Fibroblast of pulmonary artery (primary cell): ENCODE measurements at places on chromosomes 6 and 20.

GRCh38 chr6:43997345-43997677 lies 129.9 kb downstream of the MRPL14 start:
- no peak for DNase-seq

DNA sequence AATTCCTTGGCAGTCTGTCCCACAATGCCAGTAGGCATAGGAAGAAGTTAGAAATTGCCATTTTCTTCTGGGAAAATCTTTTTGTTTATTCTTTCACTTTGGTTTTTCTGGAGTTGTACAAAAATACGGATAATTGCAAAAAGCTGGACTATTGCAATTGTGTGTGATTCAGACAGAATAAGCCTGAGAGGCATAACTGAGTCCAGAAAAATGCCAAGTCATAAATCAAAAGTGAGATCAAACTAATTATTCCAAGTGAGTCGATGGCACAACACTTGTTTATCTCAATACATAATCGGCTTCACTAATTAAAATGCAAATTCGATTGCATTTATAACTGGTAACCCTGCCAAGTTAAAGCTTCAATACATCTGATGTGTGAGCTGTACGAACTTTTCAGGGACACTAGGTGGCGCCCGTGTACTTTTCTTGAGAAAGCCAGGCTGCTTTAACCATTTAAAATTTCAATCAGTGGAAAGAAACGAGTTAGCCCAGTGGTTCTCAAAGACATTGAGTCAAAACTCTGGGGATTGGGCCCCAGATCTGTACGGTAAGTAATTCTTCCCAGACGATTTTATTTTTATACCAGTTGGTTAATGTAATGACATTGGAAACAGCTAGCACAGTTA lies 102.6 kb downstream of the LAMP5 start:
- DNase-seq, result peak; percentile 75

- DNase-seq, result no peak
These were observed 206.9 kb upstream of the MAP3K7 start for GRCh38 chr6:90793771-90794170.

- DNase-seq, result no peak
These were observed 271.5 kb upstream of the KCNQ5 start for GRCh38 chr6:72350296-72350881.

DNA sequence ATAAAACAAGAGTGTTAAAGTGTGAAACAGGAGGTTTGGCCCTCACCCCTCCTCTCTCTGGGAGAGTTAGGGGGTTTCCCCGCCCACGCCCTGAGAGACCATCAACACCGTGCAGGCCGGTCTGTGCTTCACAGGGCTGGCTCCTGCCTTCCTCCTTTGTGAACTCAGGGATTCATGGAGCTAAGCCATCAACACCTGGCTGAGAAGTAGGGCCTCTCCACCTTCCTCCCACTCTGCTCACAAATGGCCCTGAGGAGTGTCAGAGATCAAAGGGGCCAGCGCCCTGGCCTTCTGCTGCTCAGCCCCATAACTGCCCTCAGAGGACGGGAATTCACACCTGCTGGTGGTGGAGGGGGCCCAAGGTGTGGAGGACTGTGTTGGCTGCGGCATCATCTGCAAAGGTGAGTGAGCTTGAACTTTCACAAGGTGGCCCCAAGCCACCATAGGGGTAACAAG lies 88.6 kb downstream of the PSMB1 start:
- DNase-seq, result no peak

GRCh38 chr6:56334937-56335336 lies 87.6 kb upstream of the COL21A1 start:
- peak; percentile 87 for DNase-seq

DNA sequence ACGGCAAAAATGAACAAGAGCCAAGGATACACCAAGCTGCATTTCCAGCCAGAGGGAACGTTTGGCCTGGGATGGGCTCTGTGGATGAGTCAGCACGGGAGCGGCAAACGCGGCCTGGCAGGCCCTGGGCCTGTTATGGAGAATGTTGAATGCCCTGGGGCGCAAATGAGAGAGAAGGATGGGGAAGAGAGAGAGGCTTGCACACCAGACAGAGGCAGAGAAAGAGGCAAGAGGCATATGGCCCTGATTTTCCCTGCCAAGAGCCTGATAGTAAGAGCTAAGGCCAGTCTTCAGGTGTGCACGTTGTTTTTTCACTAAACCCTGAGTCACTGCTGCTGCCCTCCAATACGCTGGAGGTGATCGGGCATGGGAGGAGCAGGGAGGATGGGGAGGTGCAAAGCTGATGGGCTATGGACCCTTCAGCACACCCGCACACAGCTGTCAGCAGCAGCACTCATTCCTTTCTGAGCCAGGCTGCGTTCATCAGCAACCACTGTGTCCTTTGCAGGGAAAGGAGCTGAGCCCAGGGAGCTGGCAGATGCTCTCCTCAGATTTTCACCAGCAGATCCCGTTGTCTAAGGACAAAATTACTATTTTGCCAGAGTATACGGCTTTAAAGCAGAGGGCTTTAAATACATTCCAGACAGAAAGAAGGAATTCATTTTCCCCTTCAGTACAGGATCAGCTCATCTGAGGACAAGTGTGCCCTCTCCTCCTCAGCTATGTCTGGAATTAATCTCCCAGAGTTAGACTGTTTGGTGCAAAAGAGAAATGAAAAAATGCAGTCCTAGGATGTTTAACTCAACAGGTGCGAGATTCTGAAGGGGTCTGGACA lies 61.7 kb upstream of the SLC22A23 start:
- peak; percentile 67 for DNase-seq

- DNase-seq, result no peak
These were observed 347.3 kb upstream of the RUNX2 start for GRCh38 chr6:44980841-44981240.

GRCh38 chr6:69880601-69881000 lies 14.2 kb downstream of the COL19A1 start:
- no peak for DNase-seq

DNA sequence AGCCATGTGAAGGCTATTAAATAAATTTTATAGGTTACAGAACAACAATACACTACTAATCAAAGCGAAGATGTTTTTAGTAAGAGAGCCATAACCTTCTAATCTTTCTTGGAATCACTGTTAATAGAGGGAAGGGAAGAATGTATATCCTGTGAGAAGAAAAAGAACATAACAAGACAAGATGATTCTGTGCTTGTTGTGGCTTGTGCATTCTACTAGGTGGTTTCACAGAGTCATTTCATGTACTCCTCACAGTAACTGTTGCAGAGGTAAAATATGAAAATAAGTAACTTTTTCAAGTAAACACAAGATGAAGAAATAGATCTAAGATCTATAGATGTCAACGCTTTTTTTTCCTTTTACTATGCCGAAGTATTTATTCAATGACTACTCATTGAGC lies 116.9 kb upstream of the FAM83B start:
- no peak for DNase-seq

DNA sequence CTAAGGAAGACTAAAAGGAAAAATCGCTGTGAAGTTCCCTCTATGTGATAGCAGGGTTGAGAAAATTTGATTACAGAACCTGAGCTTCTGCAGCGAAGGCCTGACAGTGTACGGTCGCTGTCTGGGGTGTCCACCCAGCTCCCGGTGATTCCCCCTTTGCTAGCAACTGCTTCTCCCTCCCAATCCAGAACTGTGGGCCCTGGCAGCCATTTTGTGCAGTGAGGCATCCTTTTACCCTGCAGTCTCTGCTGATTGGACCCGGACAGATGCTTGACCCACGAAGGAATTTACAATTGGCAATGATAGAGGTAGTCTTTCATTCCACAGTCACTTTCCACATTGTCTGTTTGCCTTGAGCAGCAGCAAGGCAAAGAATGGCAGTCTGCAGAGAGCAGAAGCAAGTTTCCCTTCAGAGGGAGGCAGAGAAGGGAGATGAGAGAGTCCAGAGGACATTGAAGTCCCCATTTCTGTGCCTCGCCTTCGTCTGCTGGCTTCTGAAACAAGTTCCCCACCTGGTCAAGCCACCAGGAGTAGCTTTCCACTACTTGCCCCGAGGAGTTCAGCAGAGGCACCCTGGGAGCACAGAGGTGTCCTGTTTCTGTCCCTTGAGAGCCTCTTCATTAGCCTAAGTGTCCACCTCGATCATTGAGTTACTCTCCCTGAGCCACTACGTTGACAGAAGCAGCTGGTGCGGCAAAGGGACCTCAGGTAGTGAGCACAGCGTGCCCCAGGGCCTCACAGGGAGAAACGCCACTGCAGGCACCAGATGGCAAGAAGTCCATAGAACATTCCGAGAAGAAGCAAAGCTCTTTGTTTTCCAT lies 370.3 kb downstream of the NRN1 start:
- DNase-seq, result no peak

DNA sequence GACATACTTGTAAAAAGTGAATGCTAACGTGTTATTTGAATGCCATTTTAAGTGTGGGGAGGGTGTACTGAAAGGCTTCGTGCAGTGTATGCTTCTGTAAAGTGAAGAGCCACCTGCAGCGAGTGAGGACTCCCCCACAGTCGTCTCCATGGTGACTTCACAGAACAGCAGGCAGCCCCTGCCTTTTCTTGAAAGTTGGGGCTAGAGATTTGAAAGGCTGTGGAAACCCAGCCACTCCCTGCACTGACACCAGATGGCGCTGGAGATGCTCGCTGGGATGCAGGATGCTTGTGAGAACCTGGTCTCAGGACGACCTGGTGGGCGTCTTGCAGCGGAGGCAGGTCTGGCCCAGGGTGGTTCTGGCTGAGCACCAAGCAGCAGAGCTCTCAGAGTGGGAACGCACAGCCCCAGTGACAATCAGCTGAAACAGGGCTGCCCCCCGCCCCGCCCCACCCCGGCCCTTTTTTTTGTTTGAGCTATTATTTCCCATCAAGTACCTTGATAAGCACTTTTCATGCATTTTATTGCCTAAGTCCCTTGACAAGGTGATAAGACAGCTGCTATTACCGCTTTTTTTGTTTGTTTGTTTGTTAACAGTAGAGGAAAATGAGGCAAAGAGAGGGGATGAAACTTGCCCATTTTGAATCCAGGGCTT lies 150.3 kb downstream of the SYCP2 start:
- peak; percentile 35 for DNase-seq

GRCh38 chr6:52538901-52539354 lies 37.9 kb downstream of the TRAM2 start:
- no peak for DNase-seq

- no peak for DNase-seq
These were observed 233.2 kb upstream of the SYNDIG1 start for GRCh38 chr20:24236201-24236600.

GRCh38 chr6:135115411-135115810 lies 60.8 kb upstream of the HBS1L start:
- no peak for DNase-seq

- DNase-seq, result peak; percentile 86
These were observed 37.4 kb downstream of the JAG1 start for GRCh38 chr20:10636326-10636818.

GRCh38 chr20:34001378-34001777 lies 7.7 kb downstream of the RALY start:
- DNase-seq, result no peak

DNA sequence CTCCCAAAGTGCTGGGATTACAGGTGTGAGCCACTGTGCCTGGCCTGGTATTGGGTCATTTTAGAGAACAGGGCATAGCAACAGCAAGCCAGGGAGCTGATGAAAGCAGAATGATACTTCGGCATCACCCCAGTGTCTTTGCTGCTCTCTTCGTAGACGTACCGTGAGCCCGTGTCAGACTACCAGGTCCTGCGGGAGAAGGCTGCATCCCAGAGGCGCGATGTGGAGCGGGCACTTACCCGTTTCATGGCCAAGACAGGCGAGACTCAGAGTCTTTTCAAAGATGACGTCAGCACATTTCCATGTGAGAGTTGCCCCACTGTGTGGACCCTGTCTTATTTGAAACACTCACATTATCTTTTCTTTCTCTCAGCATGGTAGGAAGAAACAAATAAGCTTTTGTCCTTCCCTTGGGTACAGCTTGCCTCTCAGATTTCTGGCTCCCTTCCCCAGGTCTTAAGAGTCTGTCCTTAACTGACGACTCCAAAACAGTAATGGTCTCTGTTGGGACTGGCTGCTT lies 15.9 kb downstream of the TAF8 start:
- no peak for DNase-seq

DNA sequence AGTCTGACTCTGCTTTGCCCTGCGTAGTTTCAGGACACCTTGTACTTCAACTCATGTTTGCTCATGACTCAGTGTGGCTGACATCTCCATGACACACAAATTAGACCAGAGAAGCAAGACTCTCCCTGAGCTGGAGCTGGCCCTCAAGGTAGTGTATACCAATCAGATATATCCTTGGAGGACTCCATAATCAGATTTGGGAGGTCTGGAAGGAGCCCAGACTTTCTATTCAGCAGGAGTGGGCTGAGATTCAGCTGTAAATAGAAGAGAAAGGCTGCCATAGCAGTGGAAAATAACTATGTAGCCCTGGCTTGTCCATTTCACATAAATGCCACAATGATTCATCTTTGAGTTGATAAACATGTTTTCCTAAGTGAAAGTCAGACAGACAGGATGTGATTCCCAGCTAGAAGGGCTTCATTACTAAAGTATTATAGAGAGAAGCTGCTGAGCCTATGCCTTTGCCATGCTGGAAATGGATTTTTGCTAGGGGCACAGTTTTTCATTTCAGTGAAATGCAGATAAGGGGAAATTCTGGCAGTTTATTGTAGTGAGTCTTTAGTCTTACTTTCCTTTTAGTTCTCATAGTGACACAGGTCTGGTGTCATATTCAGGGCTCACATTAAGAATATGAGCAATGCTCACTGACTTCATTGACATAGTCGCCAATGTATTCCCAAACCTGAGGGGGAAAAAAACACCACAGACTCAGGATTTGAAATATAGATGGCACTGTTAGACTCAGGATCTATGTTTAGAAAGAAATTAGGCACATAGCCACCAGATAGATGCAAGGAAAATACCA lies 95.3 kb downstream of the CLVS2 start:
- DNase-seq, result peak; percentile 76
